GM12892 (cell line): ENCODE measurements at places on chromosomes 5 and 9.

GRCh38 chr5:132420706-132421272, 51.3 kb downstream of the SLC22A5 start:
- DNase-seq: no peak

DNA sequence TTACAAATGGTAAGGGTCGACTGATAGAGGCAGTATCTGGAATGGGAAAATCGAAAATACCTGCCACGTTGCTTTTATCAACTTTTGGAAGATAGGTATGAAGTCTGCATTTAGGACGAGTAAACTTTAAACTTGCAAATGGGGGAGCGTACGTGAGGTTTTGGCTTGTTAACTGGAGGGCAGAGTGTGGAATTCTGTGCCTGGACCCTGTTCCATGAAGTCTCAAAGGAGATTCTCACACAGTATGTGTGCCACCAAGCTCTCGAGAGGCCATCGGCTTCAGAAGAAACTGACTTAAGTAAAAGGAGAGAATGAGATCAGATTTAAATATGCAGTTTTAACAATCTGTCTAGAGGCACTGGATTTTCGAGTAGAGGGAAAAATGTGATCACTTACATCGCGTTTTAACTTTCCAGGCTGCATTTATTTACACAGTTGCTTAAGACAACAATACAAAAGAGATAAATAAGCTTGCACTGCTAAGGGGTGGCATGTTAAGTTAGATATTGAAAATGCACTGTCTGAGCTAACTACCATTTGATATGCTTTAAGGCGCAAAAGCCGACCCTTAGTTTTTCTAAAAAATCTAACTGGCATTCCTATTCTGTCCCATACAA, 401.6 kb downstream of the EBF1 start:
- no peak for DNase-seq

DNA sequence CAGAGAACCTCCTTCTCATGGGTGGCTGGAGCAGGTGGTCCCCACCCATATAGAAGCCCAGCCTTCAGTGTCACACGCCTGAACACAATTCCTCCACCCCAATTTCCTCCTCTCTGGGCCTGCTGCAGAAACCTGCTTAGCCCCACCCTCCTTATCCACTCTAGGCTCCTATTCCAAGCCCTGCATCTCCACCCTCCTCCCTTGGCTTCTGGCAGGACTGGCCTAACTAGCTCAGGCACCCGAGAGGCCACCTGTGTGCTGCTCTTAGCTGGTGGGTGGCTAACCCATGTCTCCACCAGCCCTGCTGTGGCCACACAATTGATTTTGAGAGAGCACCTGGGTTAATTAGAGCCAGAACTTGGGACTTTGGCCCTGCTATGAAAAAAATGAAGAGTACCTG, 77.3 kb upstream of the ATP10B start:
- no peak for DNase-seq

GRCh38 chr5:144484124-144484897, 313.6 kb downstream of the KCTD16 start:
- DNase-seq: no peak

DNA sequence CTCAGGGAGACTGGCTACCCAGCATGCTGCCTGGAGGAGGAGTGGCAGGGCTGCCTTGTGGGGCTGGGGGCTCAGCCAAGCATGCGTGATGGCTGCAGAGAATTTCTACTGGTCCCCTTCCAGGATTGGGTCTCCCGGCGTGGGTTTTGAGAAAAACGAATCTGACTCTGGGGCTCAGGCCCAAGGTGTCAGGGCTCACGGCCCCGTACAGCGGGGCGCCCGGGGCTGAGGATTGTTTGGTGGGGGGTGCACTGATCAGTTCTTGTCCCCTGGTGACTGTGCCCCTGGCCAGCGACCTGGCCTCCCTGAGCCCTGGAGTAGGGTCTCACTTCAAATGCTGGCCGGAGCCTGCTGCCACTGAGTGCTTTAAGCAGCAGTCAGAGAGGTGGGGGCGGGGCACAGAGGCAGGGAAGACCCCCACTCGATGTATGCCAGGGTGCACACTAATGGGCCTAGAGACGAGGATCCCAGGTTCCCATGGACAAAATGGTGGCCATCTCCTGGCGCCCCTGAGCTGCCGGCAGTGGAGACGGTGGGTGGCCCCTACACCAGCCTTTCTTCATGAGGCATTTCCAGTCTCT, 45.5 kb upstream of the RNU6ATAC start:
- no peak for DNase-seq

DNA sequence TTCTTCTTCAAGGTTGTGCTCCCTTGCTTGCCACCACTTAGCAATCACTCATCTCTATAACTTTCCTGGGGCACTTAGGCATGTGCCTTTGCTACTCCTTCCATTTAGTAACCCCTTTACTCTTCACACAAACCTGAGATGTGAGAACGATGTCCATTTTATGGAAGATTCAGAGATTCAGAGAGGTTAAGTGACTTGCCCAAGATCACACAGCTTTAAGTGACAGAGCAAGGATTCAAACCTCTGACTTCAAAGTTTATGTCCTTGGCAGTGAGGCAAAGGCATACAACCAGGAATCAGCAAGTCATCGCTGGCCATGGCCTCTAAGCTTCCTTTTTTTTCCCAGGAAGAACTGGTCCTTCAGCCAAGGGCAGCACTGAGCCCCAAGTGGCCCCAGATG, 56.0 kb upstream of the GALNT10 start:
- no peak for DNase-seq

- no peak for DNase-seq
Observed at GRCh38 chr5:35926389-35927051, 11.9 kb downstream of the CAPSL start.

DNA sequence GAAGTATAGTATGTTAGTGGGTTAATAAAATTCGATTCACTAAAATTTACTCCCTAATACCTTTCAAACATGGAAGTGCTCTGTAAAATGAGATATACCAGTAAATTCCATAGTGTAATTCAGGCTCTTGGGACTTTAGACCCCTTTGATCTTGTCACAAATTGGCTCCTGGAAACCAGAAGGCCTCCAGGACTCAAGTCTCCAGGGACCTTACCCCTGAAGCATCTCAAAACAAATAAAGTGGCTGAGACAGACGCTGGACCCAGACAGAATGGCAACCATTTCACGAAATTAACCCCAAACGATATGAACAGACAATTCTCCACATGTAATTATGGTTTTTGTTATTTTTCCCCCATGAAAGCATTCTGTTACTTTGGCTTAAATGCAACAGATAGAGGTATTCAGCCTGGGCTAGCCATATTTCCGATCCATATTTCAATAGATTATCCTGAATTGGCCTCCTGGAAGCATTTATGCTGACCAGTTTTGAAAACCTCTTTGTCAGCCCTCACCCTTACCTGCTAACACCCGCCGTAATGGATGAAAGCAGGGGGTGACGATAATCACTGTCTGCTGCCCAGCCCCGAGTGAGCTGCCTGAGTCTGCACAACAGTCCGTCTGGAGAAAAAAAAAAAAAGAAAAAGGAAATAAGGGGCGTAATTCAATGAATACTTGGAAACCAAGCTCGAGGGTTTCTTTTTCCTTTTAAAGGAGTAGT, 34.1 kb upstream of the EFNA5 start:
- DNase-seq: no peak

DNA sequence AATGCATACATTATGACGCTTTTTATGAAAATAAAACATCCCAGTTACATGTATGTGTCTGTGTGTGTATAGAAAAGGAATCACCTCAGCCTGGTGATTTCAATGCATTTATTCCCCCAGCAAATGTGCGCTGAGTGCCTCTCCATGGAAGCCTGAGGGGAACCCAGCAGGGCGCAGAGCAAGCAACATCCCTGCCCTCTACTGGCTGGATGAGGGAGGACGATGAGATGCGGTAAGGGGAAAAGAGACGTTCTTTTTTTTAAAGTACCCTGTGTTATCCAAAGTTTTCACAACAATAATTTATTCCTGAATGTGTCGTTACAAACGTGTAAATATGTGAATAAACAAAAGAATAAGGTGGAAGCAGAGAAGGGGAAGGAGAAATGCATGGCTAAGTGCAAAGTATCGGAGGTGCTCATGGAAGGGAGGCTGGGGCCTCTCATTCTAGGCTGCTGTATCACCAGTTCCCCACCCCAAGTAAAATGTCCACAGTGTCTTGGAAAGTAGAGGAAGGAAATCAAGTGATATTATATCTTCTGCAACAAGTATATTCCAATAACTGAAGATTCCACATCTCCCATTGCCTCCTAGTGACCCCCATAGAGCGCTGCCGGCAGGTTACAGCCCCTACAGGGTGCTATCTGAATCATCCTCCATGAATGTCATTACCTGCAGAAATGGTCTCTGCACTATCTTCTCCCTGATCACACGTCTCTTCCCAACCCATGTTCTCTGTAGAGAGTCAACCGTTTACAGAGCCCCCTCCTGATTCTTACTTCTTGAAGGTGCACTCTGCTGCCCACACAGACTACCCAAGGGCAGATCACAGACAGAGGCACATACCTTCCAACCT, 13.0 kb upstream of the ABLIM3 start:
- DNase-seq: no peak

DNA sequence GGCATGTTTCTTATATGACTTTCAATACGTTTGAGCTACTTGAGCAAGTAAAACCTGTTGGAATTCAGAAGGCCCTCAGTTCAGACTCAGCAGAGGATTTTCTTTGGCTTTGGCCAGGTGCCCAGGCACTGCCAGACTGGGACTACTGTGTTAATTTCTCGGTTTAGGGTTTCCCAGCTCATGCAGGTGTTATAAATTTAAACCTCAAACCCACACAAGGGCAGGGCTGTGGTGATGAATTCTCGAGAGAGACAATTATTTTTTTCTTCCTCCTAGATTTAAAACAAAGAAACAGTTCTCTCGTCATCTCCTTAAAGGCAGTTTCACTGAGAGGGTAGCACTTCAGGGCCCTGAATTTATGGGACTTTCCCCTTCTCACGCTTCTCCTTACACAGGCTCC, 406.0 kb upstream of the PIK3R1 start:
- no peak for DNase-seq

- DNase-seq: no peak
Observed at GRCh38 chr5:34717426-34718327, 61.5 kb downstream of the RAI14 start.

- DNase-seq: no peak
Observed at GRCh38 chr5:175246242-175246888, 197.6 kb downstream of the DRD1 start.

DNA sequence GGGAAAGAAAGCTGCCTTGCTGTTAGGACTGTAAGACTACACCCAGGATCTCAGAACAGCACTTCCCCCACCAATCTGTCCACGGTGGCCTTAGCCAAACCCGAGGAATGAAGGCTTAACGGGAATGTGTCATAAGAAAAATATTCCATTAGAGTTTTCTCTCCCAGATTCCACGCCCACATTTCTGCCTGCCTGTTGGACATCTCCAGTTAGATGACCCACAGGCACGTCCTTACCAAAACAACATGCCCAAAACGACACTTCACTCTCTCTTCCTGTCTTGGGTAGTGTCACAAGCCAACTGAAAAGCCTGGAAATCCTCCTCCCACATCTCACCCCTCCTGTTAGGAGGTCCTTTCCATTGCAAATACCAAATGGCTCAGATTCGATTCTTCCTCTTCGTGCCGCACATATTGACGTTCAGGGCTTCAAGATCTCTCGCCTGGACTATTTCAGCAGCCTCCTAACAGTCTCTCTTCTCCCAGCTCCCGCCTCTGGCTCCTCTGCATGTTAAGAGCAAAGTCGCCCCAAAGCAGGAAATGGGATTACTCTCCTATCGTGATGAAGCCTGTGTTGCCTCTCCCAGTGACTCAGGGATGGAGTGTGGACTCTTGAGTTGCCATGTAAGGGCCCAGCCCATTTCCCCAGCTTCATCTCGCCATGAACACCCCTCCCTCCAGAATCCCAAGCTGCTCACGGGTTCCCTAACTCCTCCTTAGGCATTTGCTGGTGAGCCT, 159.3 kb downstream of the NR3C1 start:
- no peak for DNase-seq

DNA sequence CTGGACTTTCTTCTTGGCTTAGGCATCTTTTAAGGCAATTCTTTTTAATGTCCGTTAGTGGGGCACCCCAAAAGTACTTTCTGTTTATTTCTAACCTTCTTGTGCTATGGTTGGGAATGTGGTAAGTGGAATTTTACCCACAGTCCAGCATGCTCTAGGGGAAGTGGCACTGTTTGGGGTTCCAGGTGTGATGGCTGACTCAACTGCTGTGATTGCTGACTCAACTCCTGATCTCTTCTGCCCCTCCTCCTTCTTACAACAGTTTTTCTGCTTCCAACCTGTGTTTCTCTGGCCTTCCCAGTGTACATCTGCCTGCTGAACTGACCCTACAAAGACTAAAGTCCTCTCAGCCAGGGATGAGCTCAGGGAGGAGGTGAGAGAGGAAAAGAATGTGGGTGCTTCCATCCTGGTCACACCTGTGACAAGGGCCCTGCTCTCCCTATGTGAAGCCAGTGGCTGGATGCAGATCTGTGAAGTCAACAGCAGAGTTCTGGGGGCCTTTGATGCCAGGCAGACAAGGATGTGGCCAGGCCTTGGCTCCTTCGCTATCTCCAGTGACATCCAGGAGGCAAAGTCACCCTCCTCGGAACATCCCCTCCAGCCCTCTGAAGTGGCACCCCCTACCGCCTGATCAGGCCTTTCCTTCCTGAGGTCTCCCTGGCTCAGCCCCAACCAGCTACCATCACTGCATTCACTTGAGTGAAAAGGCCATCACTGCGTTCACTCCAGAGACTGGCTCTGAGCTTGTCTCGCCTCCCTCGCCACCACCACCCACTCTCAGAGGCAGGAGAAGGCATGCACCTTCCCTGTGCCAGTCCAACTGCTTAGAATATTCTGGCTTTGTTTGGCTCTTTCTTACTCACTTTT, 72.2 kb downstream of the C5orf15 start:
- DNase-seq: no peak

GRCh38 chr9:89455356-89455824, 42.5 kb downstream of the SEMA4D start:
- DNase-seq: no peak

- DNase-seq: no peak
Observed at GRCh38 chr9:128840524-128840923, 10.9 kb upstream of the SPOUT1 start.

DNA sequence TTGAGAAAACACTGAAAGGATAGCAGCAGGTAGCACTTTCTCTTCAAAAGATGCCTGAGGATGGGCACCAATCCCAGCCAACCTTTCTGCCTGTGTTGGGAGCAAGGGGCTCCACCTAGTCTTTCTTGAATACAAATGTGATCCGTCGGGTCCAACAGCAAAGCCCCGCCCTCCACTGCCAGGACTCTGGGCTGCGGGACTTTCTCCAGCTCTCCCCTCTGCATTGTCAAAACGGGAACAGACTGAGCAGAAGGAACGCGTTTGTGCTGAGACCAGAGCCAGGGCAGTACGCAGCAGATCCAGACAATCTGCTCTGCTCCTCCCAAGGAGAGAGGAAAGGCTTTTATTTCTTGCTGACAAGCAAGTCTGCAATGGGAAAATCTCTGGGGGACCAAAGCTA, 139.7 kb downstream of the SEC61B start:
- no peak for DNase-seq

- no peak for DNase-seq
Observed at GRCh38 chr9:129321286-129322021, 143.4 kb upstream of the IER5L start.

- DNase-seq: no peak
Observed at GRCh38 chr9:123073991-123074422, 40.5 kb downstream of the GPR21 start.
